ENCODE measurements at places on chromosomes 3 and 15.

- no peak for DNase-seq
Observed at GRCh38 chr3:58202917-58203360, 7.8 kb downstream of the DNASE1L3 start.

- DNase-seq = no peak
Observed at GRCh38 chr3:143337387-143337786, 217.8 kb downstream of the CHST2 start.

DNA sequence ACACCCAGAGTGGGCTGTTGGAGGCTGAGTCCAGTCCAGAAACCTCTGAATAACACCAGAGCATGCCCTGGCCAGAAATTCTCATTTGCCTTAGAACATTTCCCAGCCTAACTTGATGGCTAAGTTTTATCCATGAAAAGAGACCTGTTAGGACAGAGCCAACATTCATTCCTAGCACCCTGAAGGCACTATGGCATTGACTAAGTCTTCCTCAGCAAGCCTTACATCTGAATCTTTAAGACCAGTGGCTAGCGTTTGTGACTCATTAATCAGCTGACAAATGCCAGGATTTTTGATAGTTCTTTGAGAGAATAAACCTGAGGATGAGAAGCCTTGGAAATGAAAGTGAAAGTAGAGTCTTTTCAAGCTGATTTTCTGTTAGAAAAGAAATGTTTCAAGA is 1087.1 kb upstream of the ALCAM start:
- DNase-seq = peak; percentile 58

GRCh38 chr3:11832981-11833905 is 13.4 kb downstream of the TAMM41 start:
- no peak for DNase-seq

GRCh38 chr3:43248185-43248583 is 38.2 kb upstream of the SNRK start:
- DNase-seq = no peak

DNA sequence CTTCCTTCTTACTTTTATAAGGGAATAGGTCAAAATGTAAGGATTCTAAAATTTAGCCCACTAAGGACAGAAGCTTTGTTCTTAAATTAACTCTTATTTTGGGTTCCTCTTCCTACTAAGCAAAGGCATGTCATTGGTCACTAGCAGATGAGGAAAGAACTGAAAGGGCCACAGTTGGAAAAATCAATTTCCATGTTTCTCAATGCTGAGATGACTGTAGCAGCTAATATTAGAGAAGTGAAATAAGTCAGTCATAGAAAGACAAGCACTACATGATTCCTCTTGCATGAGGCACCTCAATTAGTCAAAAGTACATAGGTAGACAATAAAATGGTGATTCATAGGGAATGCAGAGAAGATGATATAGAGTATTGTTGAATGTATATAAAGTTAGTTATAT is 353.7 kb downstream of the RSL24D1 start:
- no peak for DNase-seq

DNA sequence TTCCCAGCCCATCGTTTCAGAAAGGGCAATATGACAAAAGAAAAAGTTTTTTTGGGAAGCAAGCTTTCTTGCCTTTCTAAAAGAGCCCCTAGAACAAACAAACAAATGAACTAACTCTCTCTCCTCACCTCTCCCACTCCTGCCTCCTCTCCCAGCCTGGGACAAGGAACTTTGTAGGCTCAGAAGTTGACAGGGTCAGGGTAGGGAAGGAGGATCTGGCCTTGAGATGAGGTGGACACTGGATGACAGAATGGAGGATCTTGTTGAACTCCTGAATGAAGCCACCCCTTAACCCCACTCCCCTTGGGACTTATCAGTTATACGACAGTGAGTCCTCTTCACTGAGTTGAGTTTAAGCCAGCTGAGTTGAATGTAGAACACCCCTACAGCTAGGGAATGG is 1.6 kb upstream of the ITGA11 start:
- no peak for DNase-seq

GRCh38 chr3:138254216-138254615 is 67.1 kb downstream of the ARMC8 start:
- no peak for DNase-seq

DNA sequence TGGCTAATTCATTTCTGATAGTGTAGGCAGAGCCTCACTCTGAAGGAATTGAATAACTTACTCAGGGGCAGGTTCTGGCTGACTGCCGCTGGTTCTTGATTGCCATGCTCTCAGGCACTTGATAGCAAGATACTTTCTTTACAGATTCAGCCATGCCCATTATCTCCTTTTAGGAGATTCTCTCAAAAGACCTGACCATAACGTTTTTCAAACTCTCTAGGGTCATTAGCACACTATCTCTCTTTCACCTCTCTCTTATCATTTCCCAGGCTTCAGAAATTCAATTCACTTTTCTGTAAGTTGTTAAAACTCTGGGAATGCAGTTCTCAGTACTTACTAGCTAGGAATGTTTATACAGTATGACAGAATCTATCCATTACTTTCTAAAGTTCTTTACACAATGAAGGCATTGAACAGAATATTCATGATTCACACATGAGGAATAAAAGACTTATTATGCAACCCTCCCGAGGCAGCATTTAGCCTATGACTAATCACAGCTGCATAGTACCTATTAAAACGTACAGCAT is 850.3 kb upstream of the CADM2 start:
- DNase-seq = no peak

- DNase-seq = no peak
Observed at GRCh38 chr3:138724443-138724842, 110.3 kb downstream of the PIK3CB start.

GRCh38 chr3:10982782-10983181 is 9.8 kb upstream of the SLC6A1 start:
- no peak for DNase-seq

DNA sequence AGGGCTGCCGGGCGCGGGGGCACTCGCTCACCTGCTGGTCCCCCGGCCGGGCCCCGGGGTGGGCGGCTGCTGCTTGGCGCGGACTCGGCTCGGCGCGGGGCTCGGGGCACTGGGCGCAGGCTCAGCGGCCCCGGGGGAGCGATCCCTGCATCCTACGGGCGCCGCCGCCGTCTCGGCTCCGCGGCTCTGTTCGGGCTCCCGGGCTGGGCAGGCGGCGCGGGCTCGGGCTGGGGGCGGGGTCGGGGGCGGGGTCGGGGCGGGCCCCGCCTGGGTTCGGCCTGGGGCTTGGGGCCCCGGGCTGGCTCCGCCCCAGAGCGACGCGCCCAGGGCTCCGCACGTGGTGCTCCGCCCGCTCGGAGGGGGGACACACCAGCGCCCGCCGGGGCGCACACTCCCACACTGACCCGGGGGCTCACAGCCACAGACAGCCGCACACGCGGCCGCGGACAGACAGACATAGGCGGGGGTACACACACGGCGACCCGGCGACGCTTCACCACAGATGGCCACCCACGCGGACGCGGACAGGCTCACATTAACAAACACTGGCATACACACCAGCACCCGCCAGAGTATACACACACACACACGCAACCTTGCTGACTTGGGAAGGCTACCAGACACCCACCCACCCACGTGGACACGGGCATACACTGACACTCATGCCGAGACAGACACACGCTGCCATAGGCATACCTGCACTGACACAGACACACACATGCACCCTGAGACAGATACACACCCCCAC is at the start of gene SCN5A:
Gene SCN5A, minus strand, starts transcription at position 188 of the 748 bp plus-strand sequence. CDS start 16,380 bp downstream, outside the sequence.
- DNase-seq = peak; percentile 65

DNA sequence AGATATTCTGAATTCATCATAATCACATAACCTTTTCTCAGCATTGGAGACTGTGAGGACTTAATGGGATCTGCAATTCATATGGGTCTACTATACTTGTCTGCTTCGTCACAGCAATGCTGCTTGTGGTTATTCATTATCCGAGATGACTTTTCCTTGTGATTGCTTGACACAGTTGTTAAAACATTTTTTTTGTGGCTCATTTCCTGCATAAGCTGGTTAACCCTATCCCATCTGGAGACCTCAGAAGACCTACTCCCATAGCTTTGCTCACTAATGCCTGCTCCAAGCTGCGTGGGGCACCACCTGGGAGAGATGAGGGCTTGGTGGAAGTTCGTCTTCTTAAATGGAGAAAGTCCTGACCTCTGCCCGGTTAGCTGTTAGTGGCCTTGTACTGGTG is 360.8 kb downstream of the CHST2 start:
- no peak for DNase-seq

DNA sequence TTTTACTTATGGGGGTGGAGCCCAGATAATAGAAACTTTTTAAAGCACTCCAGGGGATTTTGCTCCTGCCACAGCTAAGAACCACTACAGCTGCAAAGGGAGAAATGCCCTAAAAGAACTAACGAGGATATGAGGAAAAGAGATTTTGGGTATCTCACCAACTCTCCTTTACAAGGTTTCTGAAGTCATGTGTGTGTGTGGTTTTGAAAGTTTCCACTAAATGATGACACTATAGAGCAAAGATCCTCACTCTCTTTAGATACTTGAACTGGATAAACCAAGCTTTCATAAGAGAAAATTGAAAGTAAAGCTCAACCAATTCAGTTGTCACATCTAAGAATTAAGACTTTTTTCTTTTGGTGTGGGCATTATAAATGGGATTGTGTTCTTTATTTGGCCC is 455.3 kb upstream of the ALCAM start:
- DNase-seq = peak; percentile 14

GRCh38 chr3:49803465-49804140 is 542 bp downstream of the INKA1 start:
- DNase-seq = peak; percentile 28

GRCh38 chr15:84967380-84967779 is 14.3 kb upstream of the PDE8A start:
- no peak for DNase-seq

DNA sequence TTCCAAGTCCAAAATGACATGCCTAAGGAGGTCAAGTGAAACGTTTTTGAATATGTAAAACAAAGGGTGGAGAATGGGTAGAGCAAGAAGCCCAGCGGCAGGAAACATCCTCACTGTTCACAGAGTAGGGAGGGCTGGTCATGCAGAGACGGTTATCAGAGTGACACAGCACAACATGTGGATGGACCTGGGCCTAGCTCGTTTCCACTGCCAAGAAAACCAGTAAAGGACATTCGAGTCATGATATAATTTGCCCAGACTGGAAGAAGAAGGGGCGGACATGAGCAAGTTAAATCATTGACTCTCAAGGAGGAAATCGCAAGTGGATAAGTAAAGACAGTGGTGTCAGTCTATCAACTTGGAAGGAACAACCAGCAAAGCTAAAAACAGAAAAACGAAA is 89.3 kb downstream of the LRIG1 start:
- DNase-seq = no peak

GRCh38 chr15:94282269-94283250 is 51.2 kb downstream of the MCTP2 start:
- DNase-seq = no peak
